Activated CD4-positive, alpha-beta T cell treated with anti-CD3 and anti-CD28 coated beads for 1 hour (primary cell): ENCODE measurements at places on chromosomes 3 and 15.

- DNase-seq, result no peak
These were observed 1098.3 kb downstream of the NAALADL2 start for GRCh38 chr3:175957427-175957826.

GRCh38 chr3:171791692-171792076, 18.6 kb downstream of the PLD1 start:
- DNase-seq, result no peak

DNA sequence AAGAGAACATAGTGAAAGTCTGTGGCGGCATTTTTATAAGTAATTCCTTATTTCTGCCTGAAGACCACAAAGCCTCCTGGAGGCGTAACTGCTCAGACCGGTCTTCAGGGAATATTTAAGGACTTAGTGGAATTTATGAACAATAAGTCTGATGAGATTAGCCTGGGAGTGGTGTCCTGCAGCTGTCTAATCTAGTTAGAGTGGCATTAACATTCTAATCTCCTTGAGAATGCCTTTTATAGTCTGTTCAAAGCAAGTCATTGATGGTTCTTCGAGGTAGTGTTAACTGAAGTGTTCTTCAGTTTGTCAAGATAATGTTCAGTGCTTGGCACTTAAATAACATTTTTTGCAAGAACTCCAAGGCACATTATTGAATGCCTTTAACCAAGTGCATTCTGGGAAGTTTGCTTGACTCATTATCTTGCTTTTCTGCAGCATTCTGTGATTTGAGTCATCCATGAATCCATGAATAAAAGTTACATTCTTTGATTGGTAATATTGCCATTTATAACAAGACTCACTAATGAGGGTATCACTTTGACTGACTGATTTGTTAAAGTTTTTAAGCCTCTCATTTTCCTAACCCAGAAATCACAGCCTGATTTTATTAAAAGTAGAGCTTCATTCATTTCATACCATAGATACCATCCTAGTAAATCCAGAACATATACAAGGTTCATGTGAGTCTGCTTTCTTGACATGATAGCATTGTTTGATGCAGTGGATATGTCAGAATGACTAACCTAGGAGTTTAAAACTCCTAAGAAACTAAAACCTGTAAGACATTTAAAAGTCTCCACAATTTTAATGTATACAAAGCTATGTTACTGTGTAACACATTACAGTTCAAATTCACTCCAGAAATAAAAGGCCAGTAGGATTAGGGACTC, 12.5 kb downstream of the RBM5 start:
- DNase-seq, result no peak

GRCh38 chr3:76487446-76487845, 552.5 kb upstream of the ROBO2 start:
- DNase-seq, result no peak

DNA sequence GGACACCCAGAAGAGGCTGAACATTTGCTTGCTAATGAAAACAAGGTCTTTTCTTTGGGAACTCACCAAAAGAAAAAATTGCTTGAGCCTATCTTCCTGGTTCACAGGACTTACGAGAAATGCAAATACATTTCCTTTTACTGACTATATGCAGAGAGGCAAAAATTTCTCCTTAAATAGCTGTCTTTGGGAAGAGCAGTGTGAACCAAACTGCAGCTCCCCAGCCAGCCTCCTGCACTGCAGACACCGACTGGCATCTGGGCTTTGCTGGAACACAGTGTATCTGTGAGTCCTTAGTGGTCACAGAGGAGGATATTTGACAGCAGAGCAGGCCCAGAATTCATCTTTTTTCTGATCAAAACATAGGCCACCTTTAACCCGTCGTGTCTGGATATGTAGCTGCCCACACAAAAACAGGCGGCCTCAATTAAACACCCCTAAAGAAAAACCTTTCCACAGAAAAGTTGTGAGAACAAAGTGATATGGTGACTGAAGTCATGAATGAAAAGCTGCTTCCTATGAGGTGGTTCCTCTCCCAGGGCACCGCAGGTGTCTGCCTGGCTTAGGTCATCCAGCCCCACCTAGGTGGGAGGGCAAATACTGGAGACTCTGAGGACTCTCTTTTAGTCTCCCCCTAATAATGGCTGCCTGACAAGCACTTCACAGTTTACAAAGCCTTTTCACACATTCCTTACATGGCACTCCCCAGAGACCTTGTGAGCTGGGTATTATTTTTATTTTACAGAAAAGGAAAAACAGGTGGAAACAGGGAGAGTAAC, 46.1 kb upstream of the TMEM158 start:
- no peak for DNase-seq

DNA sequence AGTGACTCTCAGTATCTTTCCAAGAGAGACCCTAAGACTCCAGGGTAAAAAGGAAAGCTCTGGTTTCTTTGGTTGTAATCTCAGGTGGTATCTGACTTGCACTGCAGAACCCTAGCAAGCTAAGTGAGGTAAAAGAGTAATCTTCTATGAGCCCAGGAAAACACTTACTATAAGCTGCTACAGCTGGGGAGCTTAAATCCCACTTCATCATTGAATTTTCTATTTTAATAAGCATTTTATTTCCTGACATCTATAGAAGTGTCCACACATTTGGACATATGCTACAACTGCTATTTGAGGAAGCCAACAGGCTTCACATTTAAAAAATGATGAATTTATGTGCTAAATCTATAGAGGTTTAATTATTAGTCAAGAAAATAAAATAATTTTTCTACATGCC, 73.1 kb upstream of the GUCA1C start:
- DNase-seq, result no peak

- no peak for DNase-seq
These were observed 414.3 kb downstream of the RBMS3 start for GRCh38 chr3:29695201-29695600.

GRCh38 chr3:154615471-154615870, 185.5 kb upstream of the GPR149 start:
- DNase-seq, result no peak

DNA sequence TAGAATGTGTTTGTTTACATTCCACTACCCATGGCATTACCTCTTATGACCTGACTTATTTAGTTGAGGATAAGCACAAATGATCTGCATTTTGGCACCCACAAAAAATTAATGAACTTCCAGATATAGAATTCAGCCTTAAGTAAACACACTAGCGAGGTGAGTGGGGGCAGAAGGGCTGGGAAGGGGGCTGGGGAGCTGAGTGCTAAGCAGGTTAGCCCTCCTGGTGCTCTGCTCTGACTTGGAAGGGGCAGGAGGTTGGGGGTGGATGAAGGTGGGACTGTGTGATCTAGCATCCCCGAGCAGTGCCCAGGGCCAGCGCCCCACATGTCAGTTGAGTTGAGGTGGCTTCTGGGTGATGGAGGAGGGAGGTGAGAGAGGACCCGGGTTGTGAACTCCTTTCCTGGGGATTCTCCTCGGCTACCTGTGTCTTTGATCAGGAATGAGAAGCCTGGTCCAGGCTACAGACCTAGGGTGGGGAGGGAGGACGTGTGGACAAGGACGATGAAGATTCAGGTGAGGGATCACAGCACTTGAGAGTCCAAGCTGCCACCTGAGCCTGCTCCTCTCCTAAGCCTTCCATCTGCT, 178.6 kb upstream of the SMAD3 start:
- DNase-seq, result no peak
